T47D (cell line): ENCODE measurements at places on chromosomes 3 and 15.

GRCh38 chr15:51846066-51846462, 16.6 kb downstream of the TMOD3 start:
- no peak for DNase-seq

GRCh38 chr3:40511031-40511718, 5.3 kb downstream of the ZNF620 start:
- DNase-seq = no peak

DNA sequence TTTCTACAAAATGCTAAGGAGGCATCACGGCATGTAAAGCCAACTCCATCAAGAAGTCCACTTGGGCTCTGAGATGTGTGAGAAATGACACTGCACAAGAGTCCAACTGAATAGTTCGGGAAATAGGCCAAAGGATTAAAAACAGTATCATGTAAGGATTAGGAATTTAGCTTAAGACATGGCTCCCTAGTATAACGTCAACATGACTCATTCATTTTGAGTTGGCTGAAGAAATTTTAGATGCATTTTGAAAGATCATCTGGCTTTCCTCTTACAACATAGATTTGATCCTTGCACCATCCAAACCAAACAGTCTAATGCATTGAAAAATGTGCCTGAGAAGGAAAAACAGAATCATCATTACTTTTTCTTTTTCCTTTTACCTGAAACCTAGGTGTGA, 109.3 kb upstream of the MME start:
- no peak for DNase-seq

GRCh38 chr15:97623091-97623661, 337.3 kb upstream of the ARRDC4 start:
- no peak for DNase-seq

DNA sequence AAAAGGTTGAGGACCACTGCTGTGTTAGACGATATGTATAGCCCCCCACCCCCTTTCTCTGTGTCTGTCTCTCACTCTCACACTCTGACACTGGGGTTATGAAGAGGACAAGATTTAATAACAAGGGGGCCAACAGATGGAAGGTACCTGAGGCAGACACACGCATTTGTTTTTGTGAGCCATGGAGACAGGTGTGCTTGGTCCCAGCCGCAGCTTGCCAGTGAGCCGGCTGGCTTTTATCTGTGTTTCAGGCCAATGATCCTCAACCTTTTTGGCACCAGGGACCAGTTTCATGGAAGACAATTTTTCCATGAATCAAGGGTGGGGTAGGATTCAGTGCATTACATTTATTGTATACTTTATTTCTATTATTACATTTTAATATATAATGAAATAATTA, 394.9 kb upstream of the RGMA start:
- DNase-seq = no peak

DNA sequence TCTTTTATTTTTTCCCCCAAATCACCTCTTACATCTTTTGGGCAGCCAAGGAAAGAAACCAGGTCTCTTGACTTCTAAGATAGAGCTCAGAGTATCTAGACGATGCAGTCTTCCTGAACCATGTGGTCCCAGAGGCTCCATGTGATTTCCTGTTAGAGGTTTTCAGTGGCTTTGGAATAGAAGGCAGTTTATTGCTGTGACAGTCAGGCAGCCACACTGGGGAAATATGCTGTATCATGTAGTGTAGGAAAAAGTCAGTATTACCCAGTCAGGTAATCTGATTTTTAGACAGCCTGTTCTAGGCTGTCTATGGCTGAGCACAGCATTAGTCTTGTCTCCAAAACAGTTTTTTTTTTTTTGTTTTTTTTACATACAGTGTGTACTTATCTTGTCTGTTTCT, 294.3 kb downstream of the THSD4 start:
- DNase-seq = no peak

DNA sequence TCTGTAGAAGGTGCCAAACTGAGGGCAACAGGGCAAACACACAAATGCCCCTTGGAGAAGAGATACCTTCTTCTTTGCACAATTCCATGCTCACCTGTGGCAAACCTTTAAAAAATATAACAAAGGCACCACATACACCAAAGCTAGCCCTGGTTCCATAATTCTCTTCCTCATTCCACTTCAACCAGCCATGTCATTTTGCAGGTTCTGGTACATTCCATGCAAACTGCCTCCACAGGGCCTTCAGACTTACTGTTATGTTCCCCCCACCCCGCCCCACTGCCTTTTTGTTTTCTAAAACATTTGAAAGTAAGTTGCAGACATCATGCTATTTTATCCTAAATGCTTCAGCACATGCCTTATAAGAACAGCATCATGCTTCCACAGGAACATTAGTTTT, 269.0 kb downstream of the NSUN3 start:
- DNase-seq = peak; percentile 60

DNA sequence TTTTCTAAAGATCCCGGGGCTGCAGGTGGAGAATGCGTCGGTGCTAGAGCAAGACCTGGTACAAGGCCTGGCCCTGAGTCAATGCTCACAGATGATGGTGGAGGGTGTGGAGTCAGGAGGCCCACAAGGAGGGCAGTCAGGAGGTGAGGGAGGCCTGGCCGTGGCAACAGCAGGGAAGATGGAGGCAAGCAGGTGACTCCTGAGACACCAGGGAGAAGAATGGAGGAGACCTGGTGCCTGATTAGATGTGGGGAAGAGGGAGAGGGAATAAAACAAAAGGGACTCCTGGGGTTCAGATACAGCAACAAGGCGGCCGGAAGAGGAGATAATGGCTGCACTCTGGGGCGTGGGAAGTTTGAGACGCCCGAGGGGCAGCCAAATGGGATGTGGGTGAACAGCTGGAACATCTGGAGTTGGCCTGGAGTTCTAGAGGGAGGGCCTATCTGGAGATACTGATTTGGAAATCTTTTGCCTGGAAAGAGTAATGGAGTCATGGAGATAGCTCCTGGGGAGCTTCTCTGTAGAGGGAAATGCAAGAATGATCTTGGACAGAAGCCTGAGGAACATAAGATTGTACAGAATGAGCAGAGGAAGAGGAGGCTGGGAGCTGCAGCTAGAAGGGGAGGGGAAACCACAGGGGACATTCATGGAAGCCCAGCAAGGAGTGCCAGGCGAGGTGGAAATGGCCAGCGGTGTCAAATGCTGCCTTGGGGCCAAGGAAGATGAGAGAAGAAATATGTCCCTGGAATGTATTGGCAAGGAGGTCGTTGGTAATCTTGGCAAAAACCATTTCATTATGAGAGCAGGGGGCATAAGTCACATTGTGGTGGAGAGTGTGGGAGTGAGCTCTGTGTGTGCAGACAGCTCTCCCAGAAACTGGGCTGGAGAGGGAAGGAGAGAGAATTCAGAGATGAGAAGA, 67.5 kb upstream of the CORO2B start:
- DNase-seq = peak; percentile 13

GRCh38 chr3:123258811-123259420, 57.2 kb downstream of the SEC22A start:
- no peak for DNase-seq

GRCh38 chr15:63367390-63367789, 14.3 kb downstream of the CA12 start:
- DNase-seq = no peak

- no peak for DNase-seq
These were observed 2.2 kb downstream of the PIAS1 start for GRCh38 chr15:68056097-68056865.

- DNase-seq = no peak
These were observed 113.2 kb upstream of the MYO5C start for GRCh38 chr15:52408823-52409222.

- DNase-seq = no peak
These were observed 65.6 kb upstream of the POLG start for GRCh38 chr15:89400116-89400781.

DNA sequence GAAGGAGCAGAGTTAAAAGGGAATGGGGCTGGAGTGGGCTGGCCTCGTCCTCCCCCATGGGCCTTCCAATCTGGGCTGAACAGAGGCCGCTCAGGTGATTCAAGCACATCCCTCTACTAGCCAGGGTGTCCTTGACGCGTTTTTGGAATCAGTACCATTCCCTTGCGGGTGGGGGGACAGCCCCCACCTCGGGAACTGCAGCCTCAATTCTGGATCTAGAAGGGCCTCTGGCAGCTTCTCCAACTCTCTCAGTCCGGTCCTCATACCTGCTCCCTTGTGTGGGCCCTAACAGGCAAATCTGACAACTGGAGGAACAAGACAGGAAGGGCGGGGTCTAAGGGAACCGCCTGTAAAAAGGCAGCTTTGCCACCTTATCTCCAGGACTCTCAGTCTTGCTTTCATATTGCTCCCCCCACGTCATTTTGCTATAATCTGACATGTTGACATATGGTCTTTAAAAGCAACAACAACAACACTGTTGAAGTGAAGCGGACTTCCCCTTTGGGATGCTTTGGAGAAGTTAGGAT, 802 bp upstream of the CHRNB4 start:
- no peak for DNase-seq

- DNase-seq = peak; percentile 71
These were observed 174.3 kb downstream of the XXYLT1 start for GRCh38 chr3:195096484-195097330.

DNA sequence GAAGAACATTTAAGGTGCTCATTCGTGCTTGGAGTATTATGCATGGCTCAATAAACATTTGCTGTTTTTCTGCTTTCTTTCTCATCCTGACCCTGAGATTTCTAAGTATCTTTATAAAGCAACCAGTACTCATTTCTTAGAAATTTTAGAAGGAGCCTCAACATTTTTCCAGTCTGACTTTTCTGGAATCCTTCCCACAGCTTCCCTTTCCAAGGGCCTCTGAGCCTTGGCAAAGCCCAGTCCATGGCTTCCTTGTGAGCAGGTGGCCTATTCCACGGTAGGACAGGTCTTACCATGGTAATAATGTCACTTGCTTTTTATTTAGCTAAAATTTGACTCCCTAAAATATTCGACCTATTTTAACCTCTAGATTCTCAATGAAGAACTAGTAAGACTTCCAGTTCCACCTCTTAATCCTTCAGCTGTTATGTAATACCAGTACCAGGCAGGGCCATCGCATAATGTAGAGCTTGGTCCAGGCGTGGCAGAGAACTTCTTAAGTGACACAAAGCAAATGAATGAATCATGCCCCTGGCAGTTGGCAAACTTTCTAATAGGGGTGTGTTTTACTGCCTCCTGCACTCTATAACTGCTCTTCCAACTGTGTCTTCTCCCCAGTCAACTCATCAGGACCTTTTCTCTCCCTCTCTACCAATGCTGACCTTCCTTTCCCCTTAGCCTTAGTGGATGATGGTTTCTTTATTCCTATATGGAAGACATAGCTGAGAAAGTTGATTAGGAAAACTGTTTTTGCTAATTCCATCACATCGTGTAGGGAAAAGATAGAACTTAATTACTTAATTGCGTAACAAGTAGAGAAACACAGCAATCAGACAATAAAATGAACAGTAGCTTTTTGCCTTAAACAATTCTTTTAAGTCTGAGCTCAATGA, 894 bp upstream of the TM4SF4 start:
- DNase-seq = no peak

DNA sequence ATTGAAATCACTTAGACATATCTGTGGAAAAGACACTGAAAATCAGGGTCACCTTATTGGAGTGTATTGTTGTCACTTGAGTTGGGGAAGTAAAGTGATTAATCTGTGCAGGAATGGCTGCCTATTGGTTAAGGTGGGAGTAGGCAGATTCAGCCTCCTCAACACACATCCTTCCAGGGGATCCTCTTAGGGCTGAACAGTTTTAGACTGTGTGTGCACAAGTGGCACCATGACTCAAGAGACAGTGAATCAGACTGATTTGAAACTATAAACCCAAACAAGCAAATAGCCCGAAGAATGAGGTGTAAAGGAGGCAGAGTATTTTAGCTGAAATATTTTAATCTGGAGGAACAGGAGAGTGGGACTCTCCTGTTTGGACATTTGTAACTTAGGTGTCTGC, 4.9 kb downstream of the ABHD17C start:
- DNase-seq = no peak

GRCh38 chr3:20552605-20553275, 366.7 kb upstream of the SGO1 start:
- DNase-seq = no peak

GRCh38 chr3:133404920-133405319, 5.1 kb downstream of the BFSP2 start:
- no peak for DNase-seq

DNA sequence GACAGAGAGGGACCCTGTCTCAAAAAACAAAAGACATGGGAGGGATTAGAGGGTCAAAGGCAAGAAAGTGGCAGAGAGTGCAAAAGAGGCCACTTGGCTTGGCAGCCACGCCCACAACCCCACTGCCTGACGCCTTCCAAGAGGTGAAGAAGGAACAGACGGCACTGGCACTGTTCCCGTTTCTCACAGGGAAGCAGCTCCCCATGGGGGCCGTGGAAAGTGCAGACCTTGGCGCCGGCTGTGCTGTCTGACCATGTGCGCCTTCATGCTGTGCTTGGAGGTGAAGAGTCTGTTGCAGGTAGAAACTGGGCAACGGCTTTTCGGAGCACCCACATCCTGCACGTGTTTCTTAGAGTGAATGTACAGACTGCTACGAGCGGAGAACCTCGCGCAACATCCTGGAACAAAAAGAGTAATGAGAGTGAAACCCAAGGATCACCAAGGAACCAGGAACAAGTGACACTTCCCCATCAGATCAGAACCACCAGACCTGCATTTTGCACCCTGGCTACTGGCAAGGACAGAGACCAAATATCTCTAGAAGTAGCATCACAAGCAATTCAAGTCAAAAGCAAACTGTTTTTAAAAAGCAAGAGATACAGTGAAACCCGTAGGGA, 9.7 kb downstream of the ZXDC start:
- DNase-seq = no peak

DNA sequence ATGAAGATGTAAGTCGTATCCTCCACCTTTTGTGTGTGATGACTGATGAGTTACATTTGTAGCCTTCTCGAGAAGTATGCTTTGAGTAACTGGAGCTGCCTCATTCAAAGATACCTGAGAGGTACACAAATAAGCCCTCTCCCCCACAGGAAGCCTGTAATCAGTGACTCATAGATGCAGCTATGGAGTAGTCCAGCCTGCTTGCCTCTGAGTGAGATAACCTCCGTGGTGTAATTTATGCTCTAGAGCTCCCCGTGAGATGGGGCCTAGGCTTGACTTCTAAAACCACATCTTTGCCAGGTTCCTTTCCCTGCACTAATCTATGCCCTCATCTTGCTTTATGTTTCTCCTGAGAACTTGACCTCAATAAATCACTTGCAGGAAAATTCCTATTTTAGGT, 291.7 kb downstream of the SUCLG2 start:
- no peak for DNase-seq

- DNase-seq = no peak
These were observed 25.3 kb downstream of the SLC30A4 start for GRCh38 chr15:45497261-45497660.

DNA sequence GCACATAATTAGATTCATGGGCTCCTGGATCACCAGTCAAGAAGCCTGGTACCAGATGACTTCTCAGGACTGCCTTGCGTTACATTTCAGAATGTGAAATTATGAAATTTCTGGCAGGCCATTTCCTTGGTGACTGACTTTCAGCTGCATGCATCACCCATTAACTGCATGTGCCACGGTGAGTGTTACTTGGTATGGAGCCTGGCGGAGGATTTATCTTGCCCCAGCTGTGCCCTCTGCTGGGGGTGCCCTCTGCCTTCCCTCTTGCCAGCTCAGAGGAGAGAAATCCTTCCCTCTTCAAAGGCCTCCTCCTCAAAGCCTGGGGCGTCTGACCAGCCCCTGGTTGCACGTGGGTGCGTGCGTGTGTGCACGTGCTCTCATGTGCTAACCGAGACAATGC, 57.7 kb upstream of the CTSH start:
- DNase-seq = no peak
